ENCODE measurements at places on chromosomes 4 and X.

GRCh38 chr4:40592034-40592433, 37.6 kb downstream of the RBM47 start:
- DNase-seq: no peak

DNA sequence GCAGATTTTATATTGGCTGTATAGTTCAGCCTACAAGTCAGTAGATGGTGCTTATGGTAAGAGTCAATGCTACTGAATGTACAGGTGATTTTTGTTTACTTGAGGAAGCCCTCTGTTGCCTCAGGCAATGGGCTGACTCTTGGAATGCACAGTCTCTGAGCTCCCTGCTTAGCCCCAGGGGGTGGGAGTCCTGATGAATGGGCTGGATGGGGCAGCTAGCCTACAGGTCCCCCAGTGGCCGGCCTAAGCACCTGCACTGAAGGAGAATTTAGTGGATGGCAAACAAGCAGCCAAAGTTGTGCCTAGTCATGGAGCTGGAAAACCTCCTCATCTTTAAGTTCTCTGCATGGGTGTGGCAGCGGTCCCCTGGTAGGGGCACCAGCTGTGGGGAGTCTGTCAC, 101.8 kb upstream of the CXorf51B start:
- no peak for DNase-seq

GRCh38 chrX:154546354-154547244, at the start of gene G6PD:
Gene G6PD (minus strand): TSS chrX:154546846. CDS start chrX:154546155, 691 bp downstream.
- peak; percentile 58 for DNase-seq

DNA sequence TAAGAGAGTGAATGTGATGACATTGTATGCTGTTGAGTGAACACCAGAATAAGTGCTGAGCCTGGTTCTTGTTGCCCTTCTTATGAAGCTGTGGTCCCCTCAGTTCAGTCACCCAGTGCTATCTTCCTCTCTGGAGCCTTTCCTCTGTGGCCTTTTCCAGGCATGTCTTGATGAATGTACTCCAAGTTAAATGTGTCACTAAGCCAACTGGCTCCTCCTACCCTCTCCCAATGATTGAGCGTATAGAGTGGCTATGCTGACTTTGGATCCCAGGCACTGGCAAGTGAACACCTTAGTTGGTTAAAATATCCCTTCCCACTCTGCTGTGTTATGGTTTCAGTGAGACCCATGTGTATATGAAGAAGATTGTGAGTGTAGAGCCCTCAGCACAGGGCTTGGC, 134.1 kb upstream of the MAMLD1 start:
- no peak for DNase-seq

DNA sequence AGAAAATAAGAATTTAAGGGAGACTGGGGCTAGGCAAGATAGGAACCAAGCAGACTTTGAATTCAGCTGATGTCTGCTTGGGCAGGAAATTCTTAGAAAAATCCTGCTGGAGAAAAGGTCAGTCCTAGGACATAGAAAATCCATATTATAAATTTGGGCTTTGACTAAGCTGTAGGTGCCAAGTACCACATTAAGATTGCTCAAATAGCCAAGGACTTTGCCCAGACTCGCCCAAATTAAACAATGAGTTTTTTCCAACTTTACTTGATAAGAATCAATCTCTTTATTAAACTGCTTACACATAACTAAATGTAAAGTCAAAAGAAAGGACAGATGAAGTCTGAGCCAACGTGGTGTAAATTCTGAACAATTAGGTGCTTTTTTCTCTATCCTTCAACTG, 95.4 kb downstream of the FUNDC1 start:
- no peak for DNase-seq

All from progenitor cell of endocrine pancreas (in vitro differentiated cells).